HT1080 (cell line): ENCODE measurements at places on chromosomes 3 and 15.

- no peak for DNase-seq
Measured at GRCh38 chr3:84547207-84547606, 411.6 kb upstream of the CADM2 start.

- no peak for DNase-seq
Measured at GRCh38 chr3:37688756-37689155, 172.9 kb upstream of the CTDSPL start.

GRCh38 chr3:159672728-159673688 lies 315.6 kb upstream of the IL12A start:
- DNase-seq, result no peak

DNA sequence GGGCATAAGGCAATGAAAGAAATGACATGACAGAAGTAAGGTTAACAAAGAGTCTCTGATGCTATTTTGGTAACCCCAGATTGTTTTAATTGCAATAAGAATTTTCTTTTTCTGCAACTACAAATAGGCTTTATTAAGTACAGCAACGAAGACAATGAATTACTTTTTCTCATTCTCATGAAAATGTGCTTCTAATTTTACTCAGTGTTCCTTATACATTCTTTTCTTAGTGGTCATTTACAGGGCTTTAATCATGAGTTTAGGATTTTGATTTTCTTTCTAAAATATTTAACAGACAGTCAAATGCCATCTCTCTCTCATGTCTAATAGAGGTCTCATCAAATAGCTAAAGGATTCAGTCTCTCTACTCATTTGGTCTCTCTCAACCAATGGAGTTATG lies 452.1 kb downstream of the RAP2B start:
- DNase-seq, result no peak

DNA sequence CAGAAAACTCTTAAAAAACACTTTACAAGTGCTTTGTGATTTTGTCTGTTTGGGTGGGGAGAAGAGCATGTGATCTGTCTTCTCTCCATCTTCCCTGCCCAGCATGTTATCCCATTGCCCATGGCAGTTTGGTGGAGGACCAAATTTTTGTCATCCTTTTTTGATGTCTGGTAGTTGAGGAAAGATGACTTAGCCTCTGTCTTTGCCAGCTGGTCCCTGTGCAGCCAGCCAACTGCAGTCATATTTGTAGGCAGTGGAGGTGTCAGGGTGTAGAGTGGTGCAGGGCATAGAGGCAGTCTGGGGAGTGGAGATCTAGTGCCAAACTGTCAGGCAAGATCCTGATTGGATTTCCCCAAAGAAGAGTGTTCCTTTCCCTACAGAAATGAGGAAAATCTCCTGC lies 40.7 kb downstream of the GASK1A start:
- DNase-seq, result no peak

GRCh38 chr3:142159083-142159740 lies 9.9 kb upstream of the TFDP2 start:
- no peak for DNase-seq
